ENCODE measurements at places on chromosomes 1 and 21.

DNA sequence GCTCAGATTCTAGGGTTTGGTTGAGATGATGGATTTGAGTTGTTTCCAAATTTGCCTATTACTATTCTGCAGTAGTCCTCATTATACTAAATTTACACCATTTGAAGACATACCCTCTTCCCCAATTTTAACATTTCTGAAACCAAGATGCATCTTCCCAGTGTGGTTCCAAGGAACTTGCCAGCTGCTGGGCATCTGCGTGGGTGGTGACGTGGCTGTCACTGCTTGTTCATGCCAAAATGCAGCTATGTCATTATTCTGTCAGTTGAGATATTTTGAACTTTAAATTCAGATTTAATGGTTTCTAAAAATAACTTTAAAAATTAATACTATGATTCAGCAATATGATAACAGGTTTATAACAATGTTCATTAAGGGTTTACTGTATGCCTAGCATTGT lies 1.2 kb downstream of the ZFP69 start:
- no peak for DNase-seq

DNA sequence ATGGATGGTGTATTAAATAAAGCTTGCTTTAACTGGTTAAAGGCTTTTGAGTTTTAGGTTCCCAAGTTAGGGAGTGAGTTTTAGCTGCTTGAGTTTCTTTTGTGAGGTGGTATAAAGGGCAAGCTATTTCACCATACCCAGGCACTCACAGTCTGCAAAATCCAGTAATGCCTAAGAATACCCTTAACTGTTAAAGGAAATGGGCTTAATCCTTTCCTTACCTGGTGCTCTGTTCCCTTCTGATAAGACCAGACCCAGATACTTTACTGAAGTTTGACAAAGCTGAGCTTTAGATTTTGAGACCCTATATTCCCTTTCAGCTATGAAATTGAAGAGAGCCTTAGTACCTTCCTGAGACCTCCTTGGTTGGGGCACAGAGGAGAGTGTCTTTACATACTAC lies 30.3 kb downstream of the MSTO1 start:
- DNase-seq, result no peak

DNA sequence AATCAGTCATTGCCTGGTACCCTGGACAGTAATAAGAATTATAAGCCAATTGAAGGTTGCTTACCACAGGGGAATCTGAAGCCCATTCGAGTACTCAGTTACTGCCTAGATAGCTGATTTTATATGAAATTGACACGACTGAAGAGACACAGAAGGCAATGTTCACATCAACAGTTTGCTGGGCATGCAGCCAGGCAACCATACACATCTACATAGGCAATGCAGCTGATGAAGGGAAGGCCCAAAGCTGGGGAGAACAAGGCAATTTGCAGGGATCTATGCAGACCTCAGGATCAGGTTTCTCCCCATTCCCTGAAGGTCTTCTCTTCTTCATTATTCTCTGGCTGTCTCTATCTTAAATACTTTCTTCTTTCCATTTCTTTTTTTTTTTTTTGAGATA lies 448.7 kb downstream of the PTBP2 start:
- no peak for DNase-seq

DNA sequence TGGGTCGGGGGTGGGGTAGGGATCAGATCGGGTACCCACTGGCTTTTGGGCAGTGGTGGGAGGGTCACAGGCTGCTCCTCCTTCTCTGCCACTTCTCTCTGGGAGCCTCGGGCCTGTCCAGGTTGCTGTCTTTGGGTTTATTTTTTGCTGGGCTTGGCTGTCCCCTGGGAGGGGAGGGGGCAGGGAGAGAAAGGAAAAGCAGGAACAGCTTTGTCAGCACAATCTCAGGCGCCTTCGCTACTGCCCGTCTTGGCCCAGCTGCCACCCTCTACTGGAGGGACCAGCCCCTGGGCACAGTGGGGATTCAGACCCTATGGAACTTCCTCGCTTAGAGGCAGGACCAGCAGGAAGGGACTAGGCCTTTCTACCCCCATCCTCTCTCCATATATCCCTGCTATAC lies 8.4 kb downstream of the KCNQ4 start:
- DNase-seq, result no peak

DNA sequence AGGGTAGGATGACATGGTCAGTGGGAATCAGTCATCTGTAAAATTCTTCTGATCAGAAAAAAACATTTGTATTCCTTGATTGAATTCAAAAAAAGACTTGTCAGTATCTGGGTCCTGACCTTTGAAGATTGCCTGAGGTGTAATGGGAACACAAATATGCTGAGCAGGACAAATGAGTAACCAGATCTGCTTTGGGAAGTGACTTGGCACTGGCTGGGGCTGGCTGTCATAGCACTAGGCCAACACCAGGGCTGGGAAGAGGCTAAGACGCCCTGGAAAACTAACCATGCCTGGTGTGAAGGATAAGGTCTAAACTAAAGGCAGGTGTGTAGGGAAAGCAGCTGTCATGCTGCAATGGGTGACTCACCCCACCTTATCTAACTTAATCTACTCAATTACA lies 452.9 kb upstream of the BEND5 start:
- no peak for DNase-seq

DNA sequence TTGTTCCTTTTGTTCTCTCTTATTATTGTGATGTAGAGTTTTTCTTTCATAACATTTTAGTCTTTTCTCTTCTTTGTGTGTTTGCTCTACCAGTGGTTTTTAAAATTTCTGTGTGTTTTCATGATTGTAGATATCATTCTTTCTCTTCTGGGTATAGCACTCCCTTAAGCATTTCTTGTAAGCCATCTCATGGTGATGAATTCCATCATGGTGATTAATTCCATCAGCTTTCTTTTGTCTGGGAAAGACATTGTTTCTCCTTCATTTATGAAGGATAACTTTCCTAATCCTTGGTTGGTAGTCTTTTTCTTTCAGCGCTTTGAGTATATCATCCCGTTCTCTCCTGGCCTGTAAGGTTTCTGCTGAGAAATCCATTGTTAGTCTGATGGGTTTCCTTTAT lies 22.7 kb downstream of the CD55 start:
- no peak for DNase-seq

GRCh38 chr1:206105464-206105995 lies 11.7 kb downstream of the AVPR1B start:
- no peak for DNase-seq

GRCh38 chr1:234980291-234980644 lies 148.4 kb downstream of the TOMM20 start:
- DNase-seq, result no peak

Data from anterior cingulate cortex (tissue), 58 donors.